Jurkat, Clone E6-1 (cell line): ENCODE measurements at places on chromosomes 4 and X.
A peak's percentile ranks its signal among the peaks of the same experiment; 100 is the strongest.

- no peak for DNase-seq
These were observed 1005.5 kb upstream of the INTU start for GRCh38 chr4:126627255-126627654.

- no peak for DNase-seq
These were observed 57.4 kb downstream of the LGI2 start for GRCh38 chr4:24973404-24973746.

DNA sequence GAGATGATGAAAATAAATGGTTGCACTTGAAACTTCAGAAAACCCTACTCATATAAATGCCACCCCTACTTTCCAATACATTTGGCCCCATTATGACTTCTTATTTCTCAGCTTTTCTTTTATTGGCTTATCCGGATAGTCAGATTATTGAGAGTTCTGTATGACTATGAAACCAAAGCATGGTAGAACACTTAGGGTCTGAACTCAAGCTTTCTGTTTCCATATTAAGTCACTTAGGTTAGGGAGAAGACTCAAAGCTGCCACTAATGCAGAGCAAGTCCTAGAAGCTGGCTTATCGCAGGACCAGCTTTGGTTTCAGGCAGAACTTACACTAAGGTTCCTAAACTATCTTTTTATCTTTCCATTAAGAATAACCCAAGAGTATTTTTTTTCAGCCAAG, 229.9 kb upstream of the CPEB2 start:
- DNase-seq: no peak

- DNase-seq: no peak
These were observed 208.0 kb downstream of the PRDM5 start for GRCh38 chr4:120714417-120715010.

DNA sequence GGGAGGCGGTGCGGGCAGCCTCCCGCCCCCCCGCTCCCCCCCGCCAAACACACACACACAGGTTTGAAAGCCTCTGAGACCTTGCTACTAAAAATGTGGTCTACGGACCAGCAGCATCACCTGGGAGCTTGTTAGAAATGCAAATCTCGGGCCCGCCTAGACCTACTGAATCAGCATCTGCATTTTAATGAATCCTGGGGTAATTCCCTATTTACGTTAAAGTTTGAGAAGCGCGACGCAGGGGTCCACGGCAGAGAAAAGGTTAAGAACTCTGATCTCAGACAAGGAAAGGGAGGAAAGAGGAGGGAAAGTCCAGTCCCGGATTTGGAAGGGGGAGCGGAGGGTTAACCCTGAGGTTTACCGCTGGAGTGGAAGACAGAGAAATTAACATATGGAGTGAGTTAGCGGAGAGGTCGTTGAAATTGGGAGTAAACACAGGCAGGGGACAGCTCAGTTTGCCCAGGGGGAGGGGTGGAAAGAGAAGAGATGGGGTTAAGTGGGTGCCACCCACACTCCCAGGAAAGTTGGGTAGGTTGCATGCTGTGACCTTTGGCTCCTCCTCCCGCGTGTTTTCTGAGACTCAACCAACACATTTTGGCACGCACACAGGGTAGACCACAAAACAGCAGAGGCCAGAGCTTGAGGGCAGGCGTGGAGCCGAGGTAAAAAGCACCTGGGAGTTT, 483.6 kb downstream of the BCOR start:
- no peak for DNase-seq

DNA sequence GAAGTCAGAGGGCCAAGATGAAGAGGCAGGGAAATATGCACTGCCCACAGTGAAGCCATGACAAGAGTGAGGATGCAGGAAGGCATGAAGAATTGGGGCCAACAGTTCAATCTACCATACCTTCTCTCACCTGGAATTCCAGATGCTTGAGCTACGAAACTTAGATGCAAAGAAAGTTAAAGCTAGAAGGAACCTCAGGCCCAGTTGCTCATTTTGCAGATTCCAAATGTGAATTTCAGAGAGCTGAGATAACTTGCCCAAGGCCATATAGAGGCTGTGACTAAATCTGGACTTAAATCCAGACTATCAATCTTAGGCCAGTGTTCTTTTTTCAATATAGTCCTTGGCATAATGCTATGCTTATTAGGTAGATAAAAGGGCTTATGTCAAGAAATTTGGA, 92.7 kb downstream of the SRPX start:
- DNase-seq: no peak

DNA sequence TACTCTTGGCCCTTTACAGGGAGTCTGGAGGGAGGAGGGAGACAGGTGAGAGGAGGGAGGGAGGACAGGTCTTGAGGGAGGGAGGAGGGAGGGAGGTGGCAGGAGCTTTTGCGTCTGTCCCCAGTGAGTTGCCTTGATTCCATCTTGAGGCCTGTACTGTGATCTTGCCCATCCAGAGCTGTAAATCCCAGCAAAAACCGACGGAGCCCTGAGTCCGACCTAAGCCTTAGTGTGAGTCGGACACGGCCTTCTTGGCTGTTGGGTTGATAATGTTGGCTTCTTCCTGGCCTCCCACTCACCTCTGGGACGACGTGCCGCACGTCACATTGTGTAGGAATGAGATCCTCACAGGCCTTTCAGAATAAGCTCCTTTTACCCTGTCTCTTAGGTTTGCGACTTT, 72.5 kb downstream of the RGS12 start:
- no peak for DNase-seq

GRCh38 chrX:41043196-41043595, 42.0 kb upstream of the USP9X start:
- DNase-seq: no peak

- DNase-seq: peak; percentile 37
These were observed 54.9 kb downstream of the STOX2 start for GRCh38 chr4:183960046-183960420.

DNA sequence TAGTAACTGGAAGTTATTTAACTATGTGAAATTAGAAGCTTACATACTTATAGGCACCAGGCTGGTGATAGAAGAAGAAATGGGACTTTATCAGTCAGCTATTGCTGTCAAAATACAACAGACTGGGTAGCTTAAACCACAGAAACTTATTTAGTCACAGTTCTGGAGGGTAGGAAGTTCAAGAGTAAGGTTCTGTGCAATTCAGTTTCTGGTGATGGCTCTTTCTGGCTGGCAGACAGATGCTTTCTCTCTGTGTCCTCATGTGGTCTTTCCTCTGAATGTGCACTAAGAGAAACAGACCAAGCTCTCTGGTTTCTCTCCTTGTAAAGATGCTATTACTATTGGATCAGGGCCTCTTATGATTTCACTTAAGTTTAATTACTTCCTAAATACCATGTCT, 92.1 kb upstream of the ANKRD50 start:
- DNase-seq: no peak

- no peak for DNase-seq
These were observed 116.0 kb downstream of the CPEB2 start for GRCh38 chr4:15118292-15118691.

- DNase-seq: no peak
These were observed 49.6 kb downstream of the DKK2 start for GRCh38 chr4:106986486-106986885.
